ENCODE measurements at places on chromosomes 4 and X.

- no peak for DNase-seq
Measured at GRCh38 chrX:55135171-55135570, 46.4 kb downstream of the PAGE2 start.

GRCh38 chr4:40228497-40229365 is 31.9 kb downstream of the RHOH start:
- no peak for DNase-seq

- no peak for DNase-seq
Measured at GRCh38 chr4:76364763-76365162, 56.2 kb downstream of the CCDC158 start.

GRCh38 chr4:103074744-103075434 is 1.7 kb downstream of the SLC9B2 start:
- no peak for DNase-seq

DNA sequence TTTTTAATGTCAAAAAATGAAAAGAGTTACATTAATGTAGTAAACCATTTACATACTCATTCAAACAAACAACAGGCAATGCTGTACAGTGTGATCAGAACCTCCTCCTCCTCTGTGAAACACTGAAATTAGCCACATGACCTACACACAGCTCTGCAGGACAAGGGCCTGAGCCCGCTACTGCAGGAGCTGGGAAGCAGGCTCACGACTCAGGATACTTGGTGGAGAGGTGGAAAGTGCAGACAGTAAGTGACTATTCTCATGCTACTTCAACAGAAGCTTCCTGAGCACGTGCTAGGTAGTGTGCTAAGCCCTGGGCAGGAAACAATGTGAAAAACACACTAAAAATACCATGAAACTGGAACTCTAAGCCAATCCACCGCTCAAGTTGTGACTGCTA is 56.8 kb downstream of the TAPT1 start:
- DNase-seq, result no peak

DNA sequence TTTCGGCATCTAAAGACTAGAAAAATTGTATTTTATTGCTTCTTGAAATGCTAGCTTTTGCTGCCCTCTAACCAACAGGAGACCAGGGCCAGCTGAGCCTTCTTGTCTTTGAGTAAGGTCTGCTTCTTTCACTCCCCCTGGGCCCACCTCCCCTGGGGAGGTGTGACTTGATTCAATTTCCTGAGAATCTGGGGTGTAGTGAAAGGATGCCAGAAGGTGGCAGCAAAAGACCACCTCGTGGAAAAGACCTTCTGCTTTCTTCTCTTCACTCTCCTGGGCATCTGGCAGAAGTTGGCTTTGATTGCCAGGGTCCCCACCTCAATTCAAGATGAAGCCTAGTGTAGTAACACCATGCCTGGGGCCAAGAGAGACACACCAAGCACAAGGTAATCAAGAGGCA is 96.5 kb upstream of the MAOA start:
- DNase-seq, result no peak

DNA sequence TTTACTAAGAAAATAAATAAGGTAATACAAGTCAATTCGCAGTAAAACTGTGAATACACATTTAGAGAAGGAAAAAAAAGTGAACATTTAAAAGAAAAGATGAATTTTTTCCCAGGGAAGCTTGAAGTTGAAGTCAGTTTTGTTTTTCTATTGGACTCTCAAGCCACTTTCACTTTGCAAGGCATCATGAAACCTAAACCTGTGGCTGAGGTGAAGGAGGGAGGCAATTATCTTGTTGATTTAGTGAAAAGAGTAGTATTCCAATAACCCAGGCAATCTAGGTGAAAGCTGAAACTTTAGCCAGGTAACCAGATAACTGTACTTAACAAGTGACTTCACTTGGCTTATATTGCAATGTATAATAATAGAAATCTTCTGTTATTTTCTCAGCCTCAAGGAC is 138.6 kb downstream of the HDX start:
- DNase-seq, result no peak

DNA sequence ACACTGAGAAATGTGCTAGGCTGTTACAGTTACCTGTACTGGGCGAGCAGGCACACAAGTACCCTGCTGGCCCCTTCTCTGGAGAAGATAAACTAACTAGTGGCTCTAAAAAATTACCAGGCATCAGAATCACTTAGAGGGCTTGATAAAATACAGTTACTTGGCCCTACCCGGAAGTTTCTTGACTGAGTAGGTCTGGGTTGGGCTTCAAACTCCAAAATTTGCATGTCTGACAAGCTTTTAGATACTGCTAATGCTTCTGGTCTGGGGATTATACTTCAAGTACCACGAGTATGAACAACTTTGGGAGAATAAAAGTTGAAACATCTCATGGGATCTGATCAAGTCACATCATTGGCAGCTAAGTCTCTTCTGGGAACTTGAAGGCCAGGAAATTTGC is 30.8 kb downstream of the CEP135 start:
- no peak for DNase-seq

GRCh38 chrX:40080894-40081678 is 16.7 kb downstream of the BCOR start:
- no peak for DNase-seq

DNA sequence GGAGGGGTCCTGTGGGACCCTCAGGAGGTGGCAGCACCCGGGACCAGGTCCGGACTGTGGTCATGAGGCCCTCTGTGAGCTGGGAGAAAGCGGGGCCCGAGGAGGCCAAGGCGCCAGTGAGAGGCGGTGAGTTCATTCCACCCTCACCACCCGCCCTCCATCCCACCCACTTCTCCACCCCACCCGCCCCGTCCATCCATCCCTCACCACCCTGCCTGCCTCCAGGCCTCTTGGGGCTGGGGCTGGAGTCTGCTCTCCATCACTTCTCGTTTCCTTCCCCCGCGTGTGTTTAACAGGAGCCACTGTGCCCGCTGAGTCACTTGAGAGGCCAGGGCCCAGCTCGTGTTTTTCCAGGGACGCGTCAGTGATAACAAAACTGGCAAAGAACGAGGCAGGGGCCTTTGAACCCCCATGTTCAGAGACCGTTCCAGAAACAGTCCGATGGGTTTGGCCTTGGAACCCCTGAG is 6.2 kb downstream of the SH3TC1 start:
- DNase-seq, result no peak

GRCh38 chrX:49101629-49101984 is 21.9 kb upstream of the WDR45 start:
- DNase-seq, result no peak

- no peak for DNase-seq
Measured at GRCh38 chrX:72373136-72373535, 67.4 kb upstream of the CITED1 start.

DNA sequence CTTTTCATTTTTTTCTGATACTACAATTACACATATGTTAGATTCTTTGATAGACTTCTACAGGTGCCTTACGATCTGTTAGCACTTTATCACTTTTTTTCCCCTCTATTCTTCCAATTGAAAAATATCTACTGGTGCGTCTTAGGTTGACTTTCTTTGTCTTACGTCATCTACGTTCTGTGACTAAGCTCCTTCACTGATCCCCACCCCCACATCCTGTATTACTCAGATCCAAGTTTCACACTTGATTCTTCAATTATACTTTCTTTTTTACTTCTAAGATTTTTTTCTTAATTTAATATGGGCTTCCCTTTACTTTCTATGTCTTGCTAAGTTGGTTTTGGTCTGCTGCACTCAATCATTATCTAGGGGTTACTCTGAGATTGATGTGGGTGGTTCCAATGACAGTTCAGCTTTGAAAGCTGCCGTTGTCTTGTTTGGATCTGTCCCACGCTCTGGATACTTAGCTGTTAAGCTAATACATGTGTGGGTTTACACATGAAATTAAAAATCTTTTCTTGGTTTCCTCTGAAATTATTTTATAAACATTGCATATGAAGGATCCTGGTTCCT is 1321.1 kb downstream of the RAPGEF2 start:
- no peak for DNase-seq

GRCh38 chr4:78938868-78939666 is at the start of gene PAQR3:
Gene PAQR3 (minus strand): TSS chr4:78939438. CDS start chr4:78939224, 214 bp downstream.
- DNase-seq, result no peak

DNA sequence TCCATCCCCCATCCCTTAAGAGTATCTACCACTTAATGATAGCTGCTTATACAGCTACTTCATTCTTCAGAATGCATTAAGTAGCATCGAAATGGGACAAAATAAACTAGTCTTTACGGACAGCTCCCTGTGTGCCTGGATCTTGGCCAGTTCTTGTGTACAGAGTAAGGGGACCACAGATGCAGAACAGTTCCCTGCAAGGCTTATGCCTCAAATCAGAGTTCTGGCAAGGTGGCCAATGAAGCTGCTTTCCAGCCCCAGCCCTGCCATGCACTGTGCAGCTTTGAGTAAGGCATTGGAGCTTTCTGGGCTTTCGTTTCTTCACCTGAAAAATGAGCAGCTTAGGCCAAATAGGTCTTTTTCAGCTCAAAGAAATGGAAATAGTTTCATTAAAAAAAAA is 14.2 kb downstream of the CLNK start:
- no peak for DNase-seq

DNA sequence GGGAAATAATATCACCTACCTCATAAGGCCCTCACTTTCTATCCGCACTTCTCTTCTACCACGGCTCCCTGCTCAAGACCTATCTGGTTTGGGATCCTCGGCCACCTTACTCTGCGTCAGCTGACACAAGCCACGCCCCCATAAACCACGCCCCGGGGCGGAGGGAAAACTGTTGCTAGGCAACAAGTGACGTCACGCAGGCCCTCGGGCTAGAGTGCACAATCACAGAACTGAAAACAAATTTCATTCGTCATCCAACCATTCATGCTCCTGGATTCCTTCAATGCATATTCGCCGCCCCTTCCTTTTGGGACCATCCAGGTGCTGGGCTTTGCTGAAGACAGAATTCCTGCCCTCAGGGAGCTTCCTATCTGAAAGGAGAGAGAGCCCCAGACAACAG is 66.3 kb downstream of the SMC1A start:
- DNase-seq, result no peak

GRCh38 chr4:148261848-148262247 is 180.4 kb downstream of the NR3C2 start:
- no peak for DNase-seq

DNA sequence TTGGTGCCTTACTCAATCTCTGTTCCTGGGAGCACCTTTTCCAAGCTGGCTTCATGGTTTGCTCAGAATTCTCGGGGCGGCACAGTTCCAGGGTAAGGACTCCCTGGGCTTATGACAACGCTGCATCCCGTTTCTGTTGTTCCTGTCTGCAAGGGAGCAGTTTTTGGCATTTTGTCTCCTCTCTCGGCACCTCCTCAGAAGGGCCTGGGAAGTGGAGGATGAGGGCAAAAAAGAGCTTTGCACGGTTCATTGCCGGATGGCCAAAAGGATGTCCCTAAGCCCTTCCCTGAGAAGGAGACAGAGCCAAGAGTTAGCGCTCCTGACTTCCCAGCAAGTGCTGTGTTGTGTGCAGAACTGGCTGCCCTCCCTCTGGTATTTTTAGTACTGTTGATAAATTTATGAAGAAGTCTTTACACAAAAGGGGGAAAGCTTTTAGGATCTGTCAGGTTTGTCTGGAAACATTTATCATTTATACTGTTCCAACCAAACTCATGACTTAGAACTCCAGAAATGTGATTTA is 13.4 kb downstream of the SRD5A3 start:
- DNase-seq, result no peak

DNA sequence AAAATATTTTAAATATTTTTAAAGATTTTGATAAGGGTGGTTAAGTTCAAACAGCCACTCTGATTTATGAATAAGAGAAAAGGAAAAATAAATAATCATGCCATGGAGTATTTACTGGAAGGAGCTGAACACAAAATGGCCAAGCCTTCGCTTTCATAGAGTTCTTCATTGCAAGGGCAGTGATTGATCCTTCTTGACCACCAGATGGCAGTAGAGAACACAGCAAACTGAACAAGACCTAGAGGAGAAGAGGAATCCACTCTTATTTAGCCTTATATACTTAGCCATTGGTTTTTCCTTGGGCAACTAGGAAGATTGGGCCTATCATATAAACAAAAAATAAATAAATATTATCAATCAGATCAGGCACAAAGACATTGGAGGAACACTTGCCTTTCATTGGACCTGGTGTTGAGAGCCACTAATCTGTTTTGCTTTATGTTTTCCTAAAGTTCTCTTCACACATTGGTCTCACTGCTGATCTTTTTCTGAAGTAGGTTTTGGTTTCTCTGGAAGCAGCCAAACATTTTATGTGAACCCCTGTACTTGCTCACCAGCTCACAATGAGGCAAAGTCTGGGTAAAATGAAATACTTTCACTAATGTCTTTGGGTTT is 58.1 kb upstream of the PARM1 start:
- peak; percentile 29 for DNase-seq

- DNase-seq, result no peak
Measured at GRCh38 chr4:41572956-41573355, 35.0 kb downstream of the LIMCH1 start.

- no peak for DNase-seq
Measured at GRCh38 chr4:179110356-179110755, 1668.1 kb upstream of the AGA start.

GRCh38 chr4:158164768-158165213 is 8.0 kb downstream of the GASK1B start:
- no peak for DNase-seq

DNA sequence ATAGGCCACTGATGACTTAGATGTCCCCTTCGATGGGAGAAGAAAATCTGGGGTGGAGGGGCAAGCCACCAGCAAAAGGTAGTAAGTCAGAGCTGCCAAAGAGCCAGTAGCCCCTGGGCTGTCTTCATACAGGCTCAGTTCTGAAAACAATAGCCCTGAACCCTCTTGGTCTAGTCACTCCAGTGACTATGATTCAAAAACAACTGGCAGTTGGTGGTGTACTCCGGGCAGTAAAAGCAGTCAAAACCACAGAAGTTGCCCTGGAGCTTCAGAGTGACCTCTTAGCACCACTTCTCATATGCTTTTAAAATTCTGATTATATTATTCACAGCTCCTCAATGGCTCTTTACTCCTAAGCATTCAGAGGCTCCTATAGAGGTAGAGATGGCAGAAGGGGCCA is 164.3 kb upstream of the MAMLD1 start:
- DNase-seq, result no peak

GRCh38 chrX:112941209-112941837 is 100.7 kb upstream of the AMOT start:
- DNase-seq, result no peak

- DNase-seq, result no peak
Measured at GRCh38 chrX:132953354-132953753, 5.1 kb downstream of the HS6ST2 start.

GRCh38 chrX:23732704-23733103 is 10.4 kb downstream of the ACOT9 start:
- no peak for DNase-seq

DNA sequence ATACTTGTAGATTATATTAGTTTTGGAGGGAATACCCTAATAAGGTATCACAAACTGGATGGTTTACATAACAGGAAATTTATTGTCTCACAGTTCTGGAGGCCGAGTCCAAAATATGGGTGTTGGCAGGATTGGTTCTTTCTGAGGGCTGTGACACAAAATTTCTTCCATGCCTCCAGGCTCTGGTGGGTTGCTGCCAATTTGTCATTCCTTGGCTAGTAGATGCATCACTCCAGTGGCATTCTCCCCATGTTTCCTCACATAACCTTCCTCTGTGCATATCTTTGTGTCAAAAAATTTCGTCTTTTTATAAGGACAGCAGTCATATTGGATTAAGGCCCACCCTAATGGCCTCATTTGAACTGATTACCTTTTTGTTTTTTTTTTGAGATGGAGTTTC is 49.3 kb downstream of the APELA start:
- DNase-seq, result no peak
